ENCODE measurements at places on chromosomes 2 and 18.

- DNase-seq: no peak
These were observed 63.3 kb downstream of the MDH1 start for GRCh38 chr2:63651861-63652651.

GRCh38 chr18:40447820-40448219 lies 1507.2 kb upstream of the PIK3C3 start:
- DNase-seq: no peak

- DNase-seq: no peak
These were observed 420.4 kb downstream of the DSC3 start for GRCh38 chr18:30622104-30622503.

DNA sequence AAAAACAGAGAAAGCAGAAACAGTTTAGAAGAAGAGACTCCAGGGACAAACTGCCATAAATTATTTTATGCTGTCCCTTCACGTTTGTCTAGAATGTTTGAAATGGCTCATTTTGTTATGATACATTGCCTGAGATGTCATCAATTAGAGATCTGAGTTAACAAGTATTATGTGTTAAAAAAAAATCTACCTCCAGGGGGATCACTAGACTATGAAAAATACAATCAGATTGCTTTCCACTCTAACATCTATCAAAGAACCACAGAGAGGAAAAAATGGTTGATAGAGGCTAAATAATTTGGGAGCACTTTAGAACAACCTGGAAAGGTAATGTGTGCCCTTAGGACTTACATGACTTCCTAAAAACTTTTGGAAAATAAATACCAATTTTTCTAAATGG lies 103.8 kb upstream of the CCDC150 start:
- no peak for DNase-seq

DNA sequence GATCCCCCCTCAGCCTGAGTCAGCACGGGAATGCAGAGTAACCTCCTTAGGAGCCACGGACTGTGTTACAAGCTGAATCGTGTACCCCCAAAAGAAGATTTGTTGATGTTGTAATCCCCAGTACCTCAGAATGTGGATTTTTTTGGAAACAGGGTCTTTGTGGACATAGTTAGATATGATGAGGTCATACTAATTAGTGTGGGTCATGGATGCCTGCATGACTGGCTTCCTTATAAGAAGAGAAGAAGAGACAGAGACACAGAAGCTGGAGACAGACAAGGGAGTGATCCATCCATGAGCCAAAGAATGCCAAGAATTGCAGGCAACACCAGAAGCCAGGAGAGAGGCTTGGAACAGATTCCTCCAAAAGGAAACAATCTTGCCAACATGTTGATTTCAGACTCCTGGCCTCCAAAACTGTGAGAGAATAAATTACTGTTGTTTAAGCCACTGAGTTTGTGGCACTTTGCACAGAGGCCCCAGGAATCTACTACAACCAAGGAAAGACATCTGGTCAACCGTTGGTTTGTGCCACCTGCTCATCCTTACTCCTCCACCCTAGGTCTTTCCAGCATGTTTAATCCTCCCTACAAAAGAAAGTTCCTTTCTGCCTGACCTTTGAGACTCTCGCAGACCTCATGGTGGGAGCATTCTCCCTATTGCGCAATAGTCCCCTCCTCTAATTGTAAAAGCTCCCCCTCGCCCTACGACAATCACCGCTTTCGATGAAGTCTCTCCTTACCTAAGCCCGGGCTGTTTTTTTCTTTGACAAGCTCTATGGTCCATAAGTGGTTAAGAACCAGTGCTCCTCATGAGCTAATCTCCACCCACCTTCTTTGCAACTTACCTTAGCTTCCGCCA lies 91.6 kb downstream of the DNER start:
- DNase-seq: no peak

GRCh38 chr2:76599732-76600368 lies 889.1 kb upstream of the GCFC2 start:
- DNase-seq: peak; percentile 65

- DNase-seq: no peak
These were observed 2.7 kb upstream of the IL1R1 start for GRCh38 chr2:102139851-102140250.

DNA sequence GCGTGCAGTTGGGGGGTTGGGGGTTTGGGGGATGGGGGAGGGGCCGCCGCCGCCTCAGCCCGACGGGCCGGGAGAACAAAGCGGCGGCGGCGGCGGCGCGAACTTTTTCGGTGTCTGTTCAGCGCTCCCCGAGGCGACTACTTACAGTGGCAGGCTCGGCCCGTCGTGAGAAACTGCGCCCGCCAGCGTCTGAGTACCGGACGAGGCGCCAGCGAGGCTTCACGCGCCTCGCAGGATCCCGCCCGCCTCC lies 172 bp downstream of the PRKD3 start:
- DNase-seq: no peak

DNA sequence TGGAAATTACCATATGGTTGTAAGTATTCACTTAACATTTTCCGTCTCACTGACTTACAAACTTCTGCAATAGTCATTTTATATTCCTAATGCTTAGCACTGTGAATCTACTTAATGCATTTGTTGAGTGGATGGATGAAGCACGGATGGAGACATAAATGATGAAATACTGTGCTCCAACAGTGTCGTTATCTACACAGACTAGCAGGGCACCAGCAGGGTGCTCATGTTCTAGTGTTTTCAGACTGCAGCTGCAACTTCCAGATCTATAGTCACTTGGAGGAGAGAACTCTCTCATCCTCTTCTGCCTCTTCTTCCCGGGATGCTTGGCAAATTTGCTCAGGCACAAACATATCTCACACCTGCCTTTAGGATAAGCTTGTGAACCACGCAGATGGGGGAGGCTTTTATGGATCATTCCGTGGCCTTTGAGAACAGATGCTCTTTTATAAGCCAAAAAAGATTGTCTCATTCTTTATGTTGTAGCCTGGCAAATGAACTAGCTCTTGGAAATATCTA lies 797.7 kb downstream of the MBD2 start:
- no peak for DNase-seq

DNA sequence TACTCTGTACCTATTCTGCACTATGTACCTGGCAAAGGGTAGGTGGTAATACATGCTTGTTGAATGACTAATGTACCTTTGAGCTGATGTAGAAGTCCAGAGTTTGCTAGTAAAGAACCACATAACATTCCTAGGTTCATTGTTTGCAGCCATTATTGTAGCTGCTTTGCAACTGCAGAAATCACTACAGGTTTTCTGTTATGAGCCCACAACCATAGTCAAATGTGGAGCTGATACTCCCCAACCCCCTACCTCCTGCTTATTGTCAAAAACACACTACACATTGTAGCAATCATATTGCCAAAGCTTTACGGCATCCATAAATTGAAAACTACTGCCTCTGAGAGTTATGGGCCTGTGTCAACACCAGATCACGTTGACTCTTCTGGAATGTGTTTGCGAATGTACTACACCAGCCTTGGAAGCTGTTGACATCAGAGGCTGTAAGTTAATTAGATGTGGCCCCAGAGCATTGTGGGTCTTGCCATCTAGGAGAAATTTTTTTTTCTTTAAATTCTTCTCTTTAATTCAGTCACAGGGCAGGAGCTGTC lies 187.0 kb downstream of the AGPS start:
- DNase-seq: no peak

- no peak for DNase-seq
These were observed 23.3 kb downstream of the SCG2 start for GRCh38 chr2:223578846-223579245.

DNA sequence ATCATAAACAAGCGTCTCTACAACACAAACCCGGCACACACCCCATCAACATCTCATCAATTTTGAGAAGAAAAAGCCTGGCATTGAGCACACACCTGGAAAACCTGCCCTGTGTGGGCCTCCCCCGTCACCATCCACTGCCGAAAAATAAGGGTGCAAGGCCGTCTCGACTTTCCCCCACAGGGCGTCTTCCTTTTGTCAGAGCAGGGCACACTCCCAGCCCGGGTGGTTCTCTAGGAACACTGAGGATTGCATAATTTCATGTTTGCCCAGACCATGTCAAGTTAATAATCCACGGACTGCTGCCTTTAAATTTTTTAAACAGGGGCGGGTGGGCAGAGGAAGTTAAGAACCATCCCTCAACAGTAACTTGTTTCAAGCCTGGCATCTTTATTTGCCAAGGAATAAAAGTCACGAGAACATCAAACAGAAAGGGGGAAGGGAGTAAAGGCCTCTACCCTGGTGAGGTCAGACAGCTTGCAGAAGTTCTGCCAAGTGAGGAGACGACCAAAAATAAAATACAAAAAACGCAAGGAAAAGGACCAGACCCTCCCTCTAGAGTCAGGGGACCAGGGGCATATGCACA lies 2.1 kb downstream of the TFCP2L1 start:
- no peak for DNase-seq

DNA sequence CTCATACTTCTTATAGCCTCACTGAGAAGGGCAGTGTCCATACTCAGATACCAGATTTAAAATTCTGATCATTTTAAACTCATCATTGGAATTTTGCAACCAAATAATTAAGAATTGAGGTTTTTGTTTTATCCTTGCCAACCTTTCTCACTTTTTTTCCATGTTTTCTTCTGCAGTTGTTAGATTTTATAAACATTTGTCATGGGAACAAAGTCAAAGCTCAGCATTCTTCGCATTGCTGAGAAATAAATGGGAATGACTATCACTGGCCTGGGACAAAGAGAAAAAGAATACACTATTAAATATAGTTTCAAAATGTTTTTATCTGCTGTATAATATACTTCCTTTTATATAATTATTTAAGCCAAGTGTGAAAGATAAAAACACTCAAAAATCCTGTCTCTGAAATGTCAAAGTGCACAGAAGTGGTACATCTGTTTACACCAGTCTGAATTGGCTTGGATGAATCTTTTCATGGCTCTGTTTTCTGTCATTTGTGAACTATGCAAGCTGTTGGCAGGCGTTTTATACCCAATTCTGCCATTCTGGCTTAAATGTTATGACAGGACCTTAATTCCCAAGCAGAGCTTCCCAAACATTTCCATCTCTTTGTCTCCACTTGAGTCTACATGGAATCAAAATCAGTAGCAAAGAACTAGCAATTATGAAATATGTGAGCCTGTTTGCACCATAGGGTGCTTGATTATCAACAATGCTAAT lies 249.3 kb upstream of the SYT4 start:
- no peak for DNase-seq

- no peak for DNase-seq
These were observed 7.1 kb downstream of the UNC50 start for GRCh38 chr2:98615481-98615880.

GRCh38 chr2:159010340-159010739 lies 41.9 kb downstream of the TANC1 start:
- DNase-seq: no peak

DNA sequence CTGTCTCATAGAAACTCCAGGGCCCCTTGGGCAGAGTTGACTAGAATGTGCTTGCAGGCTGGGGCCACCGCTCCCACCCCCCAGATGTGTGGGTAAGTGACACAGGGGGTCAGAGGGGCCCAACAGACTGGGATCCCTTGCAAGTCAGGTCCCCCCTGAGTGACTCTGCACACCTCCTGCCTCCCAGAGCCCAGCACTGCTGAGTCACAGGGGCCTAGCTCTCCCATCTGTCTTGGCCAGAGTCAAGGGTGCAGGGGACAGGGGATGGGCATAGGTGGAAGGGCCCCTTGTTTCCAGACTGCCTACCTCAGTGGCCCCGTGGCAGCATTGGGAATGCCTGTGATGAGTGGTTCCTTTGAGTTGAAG lies 11.4 kb downstream of the SH2D6 start:
- no peak for DNase-seq

GRCh38 chr2:233828546-233829192 lies 25.7 kb downstream of the HJURP start:
- DNase-seq: no peak
